ENCODE measurements at places on chromosomes 2 and 18. TPM values are rescaled to one million over a fixed set of nuclear protein-coding genes. Genes with fewer than 3 reads are reported as not detected.

Gene CDH19
- total RNA-seq: not detected

Gene FAM237A
- total RNA-seq: not detected

Gene TMEM198
- total RNA-seq: 0.91 TPM

Gene RTP5
- 0.36 TPM for total RNA-seq

Gene HES6
- total RNA-seq: 1.9 TPM

GRCh38 chr18:76494231-76495005 lies 624 bp downstream of the ZNF516 start:
- no peak overlapping the region for H3K27ac ChIP-seq
- peaks cover 13% of the 10 kb centered on the region for H3K27me3 ChIP-seq
- H3K4me1 ChIP-seq: peaks cover 36% of the 10 kb centered on the region
- peak overlapping the region; percentile 60 for H3K4me3 ChIP-seq

DNA sequence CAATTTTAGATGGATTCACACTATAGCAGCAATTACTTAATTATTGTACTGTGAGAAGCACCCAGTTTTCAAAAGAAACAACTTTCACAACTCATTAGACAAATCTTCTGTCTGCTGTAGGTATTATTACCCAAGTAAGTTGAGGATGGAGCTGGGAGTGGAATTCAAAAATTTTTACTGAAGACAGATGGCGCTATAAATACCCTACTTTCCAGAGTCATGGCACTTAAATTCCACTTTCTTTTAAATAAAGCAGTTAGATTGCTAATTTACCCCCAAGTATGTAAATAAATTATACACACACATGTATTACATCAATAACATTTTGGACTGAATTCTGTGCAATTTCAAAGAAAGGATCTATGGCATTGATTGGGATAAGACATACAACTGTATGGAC lies 166.8 kb downstream of the FTCDNL1 start:
- no peak for DNase-seq
- H3K4me1 ChIP-seq: no peaks in the 10 kb centered on the region
- no peaks in the 10 kb centered on the region for H3K36me3 ChIP-seq
- H3K27ac ChIP-seq: no peak overlapping the region
- H3K27me3 ChIP-seq: peaks cover 5% of the 10 kb centered on the region

- no peaks in the 10 kb centered on the region for H3K36me3 ChIP-seq
- peaks cover 37% of the 10 kb centered on the region for H3K4me1 ChIP-seq
- DNase-seq: no peak
- no peaks in the 10 kb centered on the region for H3K27me3 ChIP-seq
Observed at GRCh38 chr18:2878656-2879330, 32.0 kb downstream of the EMILIN2 start.

DNA sequence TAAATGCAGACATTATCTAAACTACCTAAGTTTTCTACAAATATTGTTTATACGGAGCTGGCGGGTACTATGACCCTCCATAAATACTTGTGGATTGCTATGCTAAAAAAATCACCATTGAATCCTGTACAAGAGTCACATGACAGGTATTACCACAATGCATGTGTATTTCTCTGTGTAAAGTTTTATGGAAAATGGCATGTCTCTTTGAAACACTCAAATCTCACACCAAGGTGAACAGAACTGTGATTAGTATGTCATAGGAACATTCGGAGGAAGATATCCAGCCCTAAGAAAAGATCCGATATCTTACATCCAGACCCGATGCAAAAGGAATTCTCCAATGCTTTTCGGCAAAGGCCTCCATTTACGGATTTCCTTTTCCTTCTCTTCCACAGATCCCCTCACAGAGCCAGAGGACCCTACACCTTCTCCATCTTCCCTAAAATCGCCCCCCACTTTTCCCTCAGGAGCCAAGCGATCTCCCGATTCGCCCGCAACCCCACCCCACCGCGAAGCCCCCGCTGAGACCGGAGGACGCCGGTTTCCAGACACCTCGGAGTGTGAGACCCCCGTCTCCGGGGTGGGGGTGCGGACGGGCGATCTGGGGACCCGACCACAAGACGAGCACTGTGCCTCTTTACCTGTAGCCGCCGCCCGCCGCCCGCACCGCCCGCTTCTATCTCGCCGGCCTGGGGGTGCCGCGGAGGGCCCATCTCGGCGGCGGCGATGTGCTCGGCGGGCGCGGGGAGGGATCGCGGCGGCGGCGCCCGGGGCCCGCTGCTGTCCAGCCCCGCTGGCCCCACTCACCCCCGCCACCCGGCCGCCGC lies 1.2 kb downstream of the SAP130 start:
- peaks cover 15% of the 10 kb centered on the region for H3K4me1 ChIP-seq
- peak overlapping the region; percentile 77 for H3K4me3 ChIP-seq
- H3K36me3 ChIP-seq: peaks cover 4% of the 10 kb centered on the region
- H3K27ac ChIP-seq: no peak overlapping the region
- DNase-seq: no peak
- H3K27me3 ChIP-seq: no peaks in the 10 kb centered on the region

GRCh38 chr2:226618544-226618874 lies 181.1 kb downstream of the IRS1 start:
- DNase-seq: no peak
- H3K4me3 ChIP-seq: no peak overlapping the region
- no peaks in the 10 kb centered on the region for H3K4me1 ChIP-seq
- peaks cover 3% of the 10 kb centered on the region for H3K27me3 ChIP-seq
- no peaks in the 10 kb centered on the region for H3K36me3 ChIP-seq

GRCh38 chr2:206802654-206803514 lies 37.5 kb downstream of the FASTKD2 start:
- no peak for DNase-seq
- no peak overlapping the region for H3K4me3 ChIP-seq
- peaks cover 6% of the 10 kb centered on the region for H3K4me1 ChIP-seq
- no peak overlapping the region for H3K27ac ChIP-seq
- no peaks in the 10 kb centered on the region for H3K27me3 ChIP-seq
- H3K36me3 ChIP-seq: no peaks in the 10 kb centered on the region

- no peak overlapping the region for H3K4me3 ChIP-seq
- H3K27me3 ChIP-seq: no peaks in the 10 kb centered on the region
- peaks cover 8% of the 10 kb centered on the region for H3K4me1 ChIP-seq
- H3K36me3 ChIP-seq: no peaks in the 10 kb centered on the region
- no peak overlapping the region for H3K27ac ChIP-seq
Observed at GRCh38 chr2:128523457-128523856, 204.8 kb upstream of the HS6ST1 start.

DNA sequence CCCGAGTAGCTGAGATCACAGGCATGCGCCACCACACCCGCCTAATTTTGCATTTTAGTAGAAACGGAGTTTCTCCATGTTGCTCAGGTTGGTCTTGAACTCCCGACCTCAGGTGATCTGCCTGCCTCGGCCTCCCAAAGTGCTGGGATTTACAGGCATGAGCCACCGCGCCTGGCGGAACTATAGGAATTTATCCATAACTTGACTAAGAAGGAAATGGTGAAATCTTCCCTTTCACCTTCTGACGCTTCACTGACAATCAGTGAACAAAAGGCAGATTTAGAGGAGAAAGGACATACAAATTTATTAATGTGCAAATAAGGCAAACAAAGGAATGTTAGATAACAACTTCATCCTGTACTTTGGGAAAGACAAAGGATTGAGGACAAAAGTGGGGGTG lies 15.4 kb upstream of the GULP1 start:
- H3K36me3 ChIP-seq: no peaks in the 10 kb centered on the region
- H3K27me3 ChIP-seq: no peaks in the 10 kb centered on the region
- no peaks in the 10 kb centered on the region for H3K4me1 ChIP-seq
- DNase-seq: no peak

DNA sequence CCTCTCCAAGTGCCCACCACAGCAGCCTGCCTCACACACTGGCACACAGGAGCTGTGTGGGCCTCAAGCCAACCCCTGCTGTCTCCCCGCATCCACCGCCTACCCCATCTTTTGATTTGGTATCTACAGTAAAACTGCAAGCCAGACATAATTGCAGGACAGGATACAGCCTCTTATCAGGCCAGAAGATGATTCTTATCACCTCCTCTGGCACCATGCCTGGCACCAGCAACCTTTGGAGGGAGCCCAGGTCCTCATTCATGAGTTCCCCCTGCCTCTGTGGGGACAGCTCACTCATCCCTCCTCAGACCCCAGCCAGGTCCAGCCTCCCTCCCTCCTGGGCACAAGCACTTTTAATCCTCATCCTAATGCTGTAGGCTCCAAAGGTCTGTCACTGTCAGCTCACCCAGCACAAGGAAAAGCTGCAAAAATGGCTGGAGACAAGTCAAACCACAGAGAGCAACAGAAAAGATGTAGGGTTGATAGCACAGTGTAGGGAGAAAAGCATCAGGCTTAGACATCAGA lies 9.7 kb downstream of the RAB11FIP5 start:
- H3K4me3 ChIP-seq: no peak overlapping the region
- DNase-seq: no peak
- peaks cover 34% of the 10 kb centered on the region for H3K4me1 ChIP-seq
- H3K36me3 ChIP-seq: peaks cover 2% of the 10 kb centered on the region
- no peak overlapping the region for H3K27ac ChIP-seq

- H3K27ac ChIP-seq: no peak overlapping the region
- no peak overlapping the region for H3K4me3 ChIP-seq
- no peaks in the 10 kb centered on the region for H3K4me1 ChIP-seq
- H3K27me3 ChIP-seq: no peaks in the 10 kb centered on the region
Observed at GRCh38 chr2:108947271-108947907, 41.6 kb downstream of the EDAR start.

DNA sequence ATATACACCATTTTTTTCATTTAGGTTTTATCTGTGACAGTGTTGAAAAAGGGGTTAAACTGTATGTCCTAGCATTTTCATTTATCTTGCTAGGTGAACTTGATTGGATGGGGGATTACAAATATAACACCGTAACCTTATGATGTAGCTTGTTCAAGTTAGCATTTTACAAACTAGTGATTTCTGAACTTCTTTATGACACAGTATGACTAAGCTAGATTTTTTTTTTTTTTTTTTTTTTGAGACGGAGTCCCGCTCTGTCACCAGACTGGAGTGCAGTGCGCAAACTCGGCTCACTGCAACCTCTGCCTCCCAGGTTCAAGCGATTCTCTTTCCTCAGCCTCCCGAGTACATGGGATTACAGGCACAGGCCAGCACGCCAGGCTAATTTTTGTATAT lies 47.1 kb downstream of the KCMF1 start:
- no peaks in the 10 kb centered on the region for H3K27me3 ChIP-seq
- DNase-seq: no peak
- H3K36me3 ChIP-seq: peaks cover 7% of the 10 kb centered on the region
- H3K27ac ChIP-seq: no peak overlapping the region
- H3K4me1 ChIP-seq: peaks cover 4% of the 10 kb centered on the region

- H3K4me3 ChIP-seq: no peak overlapping the region
- no peak overlapping the region for H3K27ac ChIP-seq
- H3K27me3 ChIP-seq: no peaks in the 10 kb centered on the region
- no peak for DNase-seq
Observed at GRCh38 chr2:63831176-63831575, 10.5 kb upstream of the UGP2 start.
